GM04504 (cell line): ENCODE measurements at places on chromosomes 3 and 15.

GRCh38 chr3:148372206-148372875 lies 325.4 kb upstream of the AGTR1 start:
- DNase-seq = no peak

GRCh38 chr3:45224824-45225464 lies 1.1 kb downstream of the TMEM158 start:
- no peak for DNase-seq

GRCh38 chr15:91946075-91946474 lies 92.6 kb downstream of the SLCO3A1 start:
- DNase-seq = no peak

DNA sequence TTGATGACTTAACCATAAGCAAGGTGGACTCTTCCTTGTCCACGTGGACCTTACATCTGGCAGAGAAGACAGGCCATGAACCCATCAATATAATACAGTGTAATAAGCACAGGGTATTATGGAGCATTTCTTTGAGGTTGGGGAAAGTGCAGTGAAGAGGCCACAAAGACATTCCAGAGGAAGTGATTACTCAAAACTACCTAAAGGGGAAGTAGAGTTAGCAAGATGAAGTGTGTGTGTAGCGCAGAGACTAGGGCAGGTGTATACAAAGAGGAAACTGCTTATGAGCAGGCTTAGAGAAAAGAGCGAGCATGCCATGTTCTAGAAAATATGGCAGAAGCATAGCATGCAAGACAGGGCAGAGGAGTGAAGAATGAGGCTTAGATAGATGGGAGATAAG lies 17.9 kb downstream of the CP start:
- DNase-seq = no peak

- no peak for DNase-seq
These were observed 39.5 kb downstream of the BTLA start for GRCh38 chr3:112459750-112460149.

- no peak for DNase-seq
These were observed 43.6 kb downstream of the C3orf20 start for GRCh38 chr3:14718539-14718938.

- no peak for DNase-seq
These were observed 129.3 kb downstream of the IQCH start for GRCh38 chr15:67383899-67384298.

DNA sequence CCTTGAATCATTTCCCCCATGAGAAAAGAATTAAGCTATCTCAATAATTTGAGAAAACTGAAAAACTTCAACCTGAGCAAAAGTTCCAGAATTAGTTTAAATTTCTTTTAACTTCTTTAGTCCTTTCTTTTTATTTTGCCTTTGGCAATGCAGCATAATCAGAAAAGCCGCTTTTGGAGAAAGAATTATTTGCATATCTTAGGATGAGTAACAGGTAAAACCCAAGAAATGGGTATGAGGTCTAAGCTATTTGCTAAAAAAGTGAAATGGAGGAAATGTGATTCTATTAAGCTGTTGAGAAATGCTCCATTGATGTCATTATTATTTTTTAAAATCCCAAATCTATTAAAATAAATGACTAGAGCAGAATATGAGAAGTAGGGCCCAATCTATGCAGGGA lies 1238.3 kb upstream of the GBE1 start:
- DNase-seq = no peak
